ENCODE measurements at places on chromosomes 5 and 9. TPM values are rescaled to one million over a fixed set of nuclear protein-coding genes. Genes with fewer than 3 reads are reported as not detected.

The GADD45G gene
- 11.4 TPM for polyA plus RNA-seq

- peaks cover 11% of the 10 kb centered on the region for H3K4me1 ChIP-seq
- H3K27me3 ChIP-seq: no peaks in the 10 kb centered on the region
- H3K36me3 ChIP-seq: no peaks in the 10 kb centered on the region
- no peak for DNase-seq
- no peak overlapping the region for H3K4me3 ChIP-seq
Measured at GRCh38 chr9:130522233-130522808, 57.1 kb upstream of the FUBP3 start.

- peaks cover 3% of the 10 kb centered on the region for H3K4me1 ChIP-seq
- no peak for DNase-seq
- no peaks in the 10 kb centered on the region for H3K36me3 ChIP-seq
Measured at GRCh38 chr5:83035373-83036100, 41.7 kb downstream of the TMEM167A start.

DNA sequence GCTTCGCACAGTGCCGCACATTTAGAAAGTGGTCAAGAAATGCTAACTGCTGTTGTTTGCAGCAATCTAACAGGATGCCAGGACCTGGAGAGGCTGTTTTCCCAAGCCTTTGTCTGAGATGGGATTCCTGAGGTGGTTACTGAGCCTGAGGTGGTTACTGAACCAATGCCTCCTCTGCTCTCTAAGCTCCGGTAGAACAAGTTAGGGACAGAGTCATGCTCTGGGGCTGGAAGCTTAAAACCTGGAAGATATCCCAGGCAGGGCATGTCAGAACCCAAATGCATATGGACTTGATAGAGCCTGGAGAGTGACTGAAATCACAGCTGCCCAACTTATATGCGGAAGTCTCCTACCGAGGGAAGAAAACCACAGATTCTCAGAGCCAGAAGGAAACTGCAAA is 46.5 kb upstream of the FAT2 start:
- no peak overlapping the region for H3K4me3 ChIP-seq
- peaks cover 4% of the 10 kb centered on the region for H3K4me1 ChIP-seq
- no peaks in the 10 kb centered on the region for H3K36me3 ChIP-seq
- DNase-seq: no peak
- no peaks in the 10 kb centered on the region for H3K27me3 ChIP-seq

GRCh38 chr9:121989010-121989409 is 104.1 kb downstream of the TTLL11 start:
- DNase-seq: peak; percentile 75
- H3K27me3 ChIP-seq: no peaks in the 10 kb centered on the region

- H3K4me1 ChIP-seq: no peaks in the 10 kb centered on the region
- H3K36me3 ChIP-seq: peaks cover 38% of the 10 kb centered on the region
- H3K4me3 ChIP-seq: no peak overlapping the region
- no peak overlapping the region for H3K27ac ChIP-seq
- H3K27me3 ChIP-seq: no peaks in the 10 kb centered on the region
Measured at GRCh38 chr5:80659106-80659505, 4.3 kb upstream of the DHFR start.

DNA sequence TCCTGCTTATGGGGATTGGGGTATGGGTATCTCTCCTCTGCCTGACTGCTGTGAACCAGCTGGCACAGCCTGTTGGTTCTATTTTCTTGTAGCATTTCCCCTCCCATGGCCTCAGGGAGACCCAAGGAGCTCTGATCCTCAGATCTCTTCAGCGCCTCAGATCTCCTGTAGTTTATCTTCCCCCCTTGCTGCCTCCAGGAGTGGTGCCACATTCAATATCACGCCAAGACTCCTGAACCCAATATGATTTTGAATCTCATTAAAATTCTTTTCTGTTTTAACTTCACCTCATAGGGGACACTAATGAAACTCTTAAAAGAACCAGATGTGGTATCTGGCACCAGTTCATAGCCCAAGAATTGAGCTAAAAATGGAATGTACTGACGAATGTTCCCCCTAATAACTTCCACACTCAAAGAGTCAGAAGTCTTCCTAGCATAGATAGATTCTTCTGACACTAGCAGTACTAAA is 59.6 kb upstream of the LIFR start:
- H3K36me3 ChIP-seq: no peaks in the 10 kb centered on the region
- H3K4me3 ChIP-seq: no peak overlapping the region
- H3K4me1 ChIP-seq: no peaks in the 10 kb centered on the region
- DNase-seq: no peak
- no peak overlapping the region for H3K27ac ChIP-seq

The PPP3R2 gene
- not detected for polyA plus RNA-seq

The FAM174A gene
- polyA plus RNA-seq: 5.3 TPM

DNA sequence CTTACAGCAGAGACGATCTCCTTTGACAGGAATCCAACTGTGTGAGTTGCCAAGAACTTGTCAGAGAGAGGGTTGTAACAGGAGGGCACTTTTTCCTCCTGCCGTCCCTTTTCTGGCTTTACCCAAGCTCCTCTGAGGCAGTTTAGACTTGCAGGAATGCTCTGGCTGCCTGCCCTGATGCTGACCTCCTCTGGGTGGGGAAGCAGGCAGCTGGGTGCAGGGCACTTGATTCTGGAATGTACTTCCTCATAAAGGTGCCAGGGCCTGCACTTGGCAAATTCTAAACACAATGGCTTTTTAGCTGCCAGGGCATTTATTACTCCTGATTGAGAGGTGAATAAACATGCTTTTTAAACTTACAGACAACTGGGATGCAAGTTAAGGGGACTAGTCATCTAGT is 190.4 kb downstream of the EPB41L4A start:
- DNase-seq: no peak
- H3K27me3 ChIP-seq: no peaks in the 10 kb centered on the region
- no peak overlapping the region for H3K4me3 ChIP-seq
- no peak overlapping the region for H3K27ac ChIP-seq

DNA sequence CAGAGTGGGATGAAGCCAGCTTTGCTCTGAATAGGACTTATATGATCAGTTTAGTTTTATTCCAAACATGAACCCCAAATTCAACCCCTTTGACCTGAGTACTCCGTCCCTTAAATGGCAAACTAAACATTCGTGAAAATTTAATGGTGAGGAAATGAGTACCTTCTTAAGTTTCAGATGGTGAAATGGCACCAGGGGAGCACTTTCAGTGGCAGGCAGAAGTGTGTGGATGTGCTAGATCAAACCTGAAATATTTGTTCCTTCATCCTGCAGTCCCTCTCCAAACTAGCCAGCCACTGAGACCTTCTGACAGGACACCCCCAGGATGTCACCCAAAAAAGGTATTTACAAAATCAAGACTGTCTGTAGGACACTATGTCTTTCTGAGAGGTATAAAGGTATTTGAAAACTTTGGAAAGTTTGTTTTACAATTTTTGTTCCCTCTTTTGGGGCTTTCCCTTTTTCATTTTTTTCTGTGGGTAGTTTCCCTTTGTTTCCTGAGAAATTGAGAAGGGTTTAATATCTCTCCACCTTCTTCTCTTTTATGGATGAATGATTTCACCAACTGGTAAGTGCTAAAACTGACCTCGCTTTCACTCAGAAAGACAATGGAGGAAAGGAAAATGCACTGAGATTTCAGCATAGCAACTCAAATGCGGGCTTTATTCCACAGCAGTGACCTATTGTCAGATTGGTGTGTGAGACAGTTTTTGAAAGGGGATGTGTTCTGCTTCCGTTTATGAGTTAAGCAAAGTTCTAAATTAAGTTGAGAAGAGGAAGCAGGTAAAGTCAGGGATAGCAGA is 127.1 kb downstream of the TMC1 start:
- no peak for DNase-seq
- no peak overlapping the region for H3K4me3 ChIP-seq
- no peaks in the 10 kb centered on the region for H3K36me3 ChIP-seq
- no peak overlapping the region for H3K27ac ChIP-seq
- no peaks in the 10 kb centered on the region for H3K27me3 ChIP-seq
- H3K4me1 ChIP-seq: no peaks in the 10 kb centered on the region

The OR1L6 gene
- polyA plus RNA-seq: not detected

The SLC27A6 gene
- polyA plus RNA-seq: 4.7 TPM

DNA sequence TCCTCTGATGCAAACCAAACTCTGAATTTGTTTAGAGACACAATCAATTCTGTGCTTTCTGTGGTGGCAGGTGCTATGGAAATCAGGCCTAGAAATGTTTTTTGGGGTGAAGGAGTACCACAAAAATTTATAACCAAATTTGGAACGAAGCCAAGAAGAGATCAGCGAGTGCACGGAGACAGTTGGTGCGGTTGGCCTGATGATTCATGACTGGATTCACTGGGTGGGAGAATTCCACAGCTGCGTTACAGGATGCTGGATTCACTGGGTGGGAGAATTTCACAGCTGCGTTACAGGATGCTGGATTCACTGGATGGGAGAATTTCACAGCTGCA is 135.6 kb upstream of the IRX4 start:
- no peaks in the 10 kb centered on the region for H3K36me3 ChIP-seq
- no peak overlapping the region for H3K4me3 ChIP-seq
- DNase-seq: no peak
- H3K27ac ChIP-seq: no peak overlapping the region
- H3K27me3 ChIP-seq: no peaks in the 10 kb centered on the region

GRCh38 chr5:76688212-76688611 is 27.7 kb upstream of the F2R start:
- H3K36me3 ChIP-seq: no peaks in the 10 kb centered on the region
- DNase-seq: no peak
- no peak overlapping the region for H3K27ac ChIP-seq
- H3K4me1 ChIP-seq: no peaks in the 10 kb centered on the region

DNA sequence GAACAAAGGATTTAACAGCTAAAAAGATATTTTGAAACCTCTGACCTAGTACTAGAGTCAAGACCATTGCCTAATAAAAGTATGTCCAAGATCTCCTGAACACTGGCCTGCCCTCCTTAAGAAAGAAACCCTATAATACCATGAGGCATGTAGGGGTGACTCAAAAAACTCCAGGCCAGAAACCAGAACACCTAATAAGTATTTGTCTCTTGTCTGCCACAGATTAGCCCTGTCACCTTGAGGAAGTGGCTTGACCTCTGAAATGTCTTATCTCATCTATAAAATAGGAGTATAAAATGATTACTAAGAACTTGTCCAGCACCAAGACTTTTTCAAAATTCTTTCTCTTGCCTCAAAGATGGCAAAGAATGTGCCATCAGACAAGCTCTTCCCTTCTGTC is 125.5 kb upstream of the RASGRF2 start:
- H3K27me3 ChIP-seq: no peaks in the 10 kb centered on the region
- no peak overlapping the region for H3K4me3 ChIP-seq
- no peaks in the 10 kb centered on the region for H3K36me3 ChIP-seq

- no peaks in the 10 kb centered on the region for H3K27me3 ChIP-seq
- DNase-seq: no peak
- H3K4me3 ChIP-seq: no peak overlapping the region
- H3K4me1 ChIP-seq: no peaks in the 10 kb centered on the region
- H3K27ac ChIP-seq: no peak overlapping the region
Measured at GRCh38 chr5:145280214-145280613, 554.9 kb downstream of the PRELID2 start.
